Immature natural killer cell (primary cell): ENCODE measurements at places on chromosomes 6 and 20. TPM values are rescaled to one million over a fixed set of nuclear protein-coding genes. Genes with fewer than 3 reads are reported as not detected.

LY6G6C gene
- polyA plus RNA-seq = not detected

ADGRG6 gene
- 0.47 TPM for polyA plus RNA-seq

CFB gene
- not detected for polyA plus RNA-seq

GUCA1A gene
- polyA plus RNA-seq = not detected

FOXQ1 gene
- not detected for polyA plus RNA-seq

ANGPT4 gene
- not detected for polyA plus RNA-seq

FKBP1A gene
- polyA plus RNA-seq = 70.7 TPM

TSPO2 gene
- not detected for polyA plus RNA-seq
